ENCODE measurements at places on chromosomes 5 and 9.

DNA sequence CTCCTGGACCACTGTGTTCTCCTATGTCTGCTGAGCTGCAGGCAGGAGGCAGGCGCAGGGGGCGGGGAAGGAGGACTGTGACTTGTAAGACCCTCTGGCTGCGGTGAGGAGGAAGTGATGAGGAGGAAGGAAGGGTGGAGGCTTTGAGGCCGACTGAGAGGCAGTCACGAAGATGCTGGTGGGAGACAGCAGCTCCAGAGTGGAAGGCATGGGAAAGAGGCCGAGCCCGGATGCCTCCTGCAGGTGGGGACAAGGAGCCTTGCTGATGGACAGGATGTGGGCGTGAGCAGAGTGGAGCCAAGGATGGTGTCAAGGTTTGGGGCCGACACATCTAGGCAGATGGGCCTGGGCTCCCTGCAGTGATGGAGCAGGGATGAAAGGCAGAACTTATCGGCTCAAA lies 74.3 kb upstream of the ICE1 start:
- no peak for DNase-seq

DNA sequence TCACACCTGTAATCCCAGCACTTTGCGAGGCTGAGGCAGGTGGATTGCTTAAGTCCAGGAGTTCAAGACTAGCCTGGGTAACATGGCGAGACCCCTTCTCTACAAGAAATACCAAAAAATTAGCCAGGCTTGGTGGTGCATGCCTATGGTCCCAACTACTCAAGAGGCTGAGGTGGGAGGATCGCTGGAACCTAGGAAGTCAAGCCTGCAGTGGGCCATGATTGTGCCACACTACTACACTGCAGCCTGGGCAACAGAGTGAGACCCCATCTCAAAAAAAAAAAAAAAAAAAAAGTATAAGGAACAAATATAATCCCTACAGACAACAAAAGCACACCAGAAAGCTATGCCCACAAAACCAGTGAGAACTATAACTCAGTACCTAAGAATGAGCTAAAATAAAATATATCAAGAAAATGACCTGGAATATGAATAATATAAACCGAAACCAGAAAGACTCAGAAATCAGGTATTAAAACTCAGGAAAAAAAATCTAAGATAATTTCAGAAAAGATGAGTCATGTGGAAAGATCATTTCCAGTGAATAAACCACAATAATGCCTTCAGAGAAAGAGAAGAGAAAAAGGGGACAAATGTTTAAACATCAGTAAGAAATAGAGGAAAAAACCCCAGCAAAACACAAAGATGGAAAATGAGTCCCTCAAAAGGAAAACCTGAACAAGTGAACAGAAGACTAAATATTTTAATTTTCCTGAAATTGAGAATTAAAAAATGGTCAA lies 57.4 kb downstream of the GOLPH3 start:
- DNase-seq, result no peak

DNA sequence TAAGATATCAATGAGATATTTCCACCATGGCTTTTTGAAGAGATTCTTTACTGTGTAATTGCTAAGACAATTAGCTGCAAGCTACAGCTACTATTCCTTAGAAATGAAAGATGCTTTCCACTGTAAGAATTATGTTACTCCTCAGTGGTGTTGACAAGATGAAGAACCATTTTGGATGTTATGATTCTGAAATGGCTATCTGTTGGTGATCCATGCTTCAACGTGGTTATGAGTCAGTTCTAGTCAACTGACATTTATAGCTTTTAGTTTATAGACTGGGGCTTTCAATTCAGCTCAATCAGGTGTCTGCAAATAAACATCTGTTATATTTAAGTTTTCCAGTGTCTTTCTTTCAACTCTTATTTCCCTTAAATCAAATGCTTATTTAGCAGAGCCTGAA lies 93.7 kb downstream of the SGCD start:
- DNase-seq, result no peak

- DNase-seq, result no peak
Measured at GRCh38 chr5:115551415-115551814, 6.8 kb upstream of the FEM1C start.

GRCh38 chr9:37329576-37329975 lies 92.9 kb upstream of the GRHPR start:
- DNase-seq, result no peak

- no peak for DNase-seq
Measured at GRCh38 chr9:88776717-88777497, 214.4 kb upstream of the S1PR3 start.

DNA sequence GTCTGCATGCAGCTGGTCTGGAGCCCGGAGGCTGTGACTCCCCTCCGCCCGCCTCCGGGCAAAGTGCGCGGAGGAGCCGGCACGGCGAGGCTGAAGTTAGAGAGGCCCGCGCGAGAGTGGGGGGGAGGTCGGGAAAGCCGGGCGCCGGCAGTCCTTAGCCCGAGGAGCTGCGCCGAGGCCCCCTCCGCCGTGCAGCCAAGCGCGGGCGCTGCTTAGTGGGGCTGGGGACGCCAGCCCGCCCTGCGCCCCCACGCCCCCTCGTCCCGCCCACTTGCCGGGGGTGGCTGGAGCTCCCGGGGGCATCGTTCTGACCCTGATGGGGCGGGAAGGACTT lies 403 bp downstream of the NINJ1 start:
- DNase-seq, result peak; percentile 55

- no peak for DNase-seq
Measured at GRCh38 chr9:125425170-125425897, 163.7 kb downstream of the GAPVD1 start.

DNA sequence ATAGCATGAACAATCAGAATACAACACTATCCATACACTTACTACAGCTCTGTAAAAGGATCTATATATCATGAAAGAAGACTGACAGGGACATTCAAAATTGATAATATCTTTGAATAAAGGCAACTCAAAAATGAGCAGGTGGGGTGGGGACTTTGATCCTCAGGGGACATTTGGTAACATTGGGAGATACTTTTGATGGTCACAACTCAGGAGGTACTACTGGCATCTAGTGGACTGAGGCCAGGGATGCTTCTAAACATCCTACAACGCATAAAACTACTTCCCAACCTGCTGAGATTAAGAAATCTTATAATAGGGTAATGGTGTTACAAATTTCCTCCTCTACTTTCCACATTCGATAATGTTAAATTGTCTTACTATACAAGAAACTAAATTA lies 243.9 kb downstream of the ARL15 start:
- no peak for DNase-seq

DNA sequence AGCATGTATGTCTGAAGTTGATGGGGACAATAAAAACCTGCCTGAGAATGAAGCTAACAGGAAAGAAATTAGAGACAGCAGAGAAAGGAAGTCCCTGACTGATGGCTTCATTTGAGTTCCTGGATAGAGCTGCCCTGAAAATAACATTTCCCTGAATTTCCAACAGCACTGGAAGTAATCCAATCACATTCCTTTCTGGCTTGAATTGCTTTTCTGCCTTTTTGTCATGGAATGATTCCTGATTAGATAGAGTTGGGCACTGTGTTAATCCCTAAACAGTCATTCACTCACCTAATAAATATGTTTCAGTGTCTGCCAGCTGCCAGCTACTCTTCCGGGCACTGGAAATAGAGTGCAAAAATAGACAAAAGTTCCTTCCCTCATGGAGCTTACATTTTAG lies 30.0 kb upstream of the SH3RF2 start:
- no peak for DNase-seq

DNA sequence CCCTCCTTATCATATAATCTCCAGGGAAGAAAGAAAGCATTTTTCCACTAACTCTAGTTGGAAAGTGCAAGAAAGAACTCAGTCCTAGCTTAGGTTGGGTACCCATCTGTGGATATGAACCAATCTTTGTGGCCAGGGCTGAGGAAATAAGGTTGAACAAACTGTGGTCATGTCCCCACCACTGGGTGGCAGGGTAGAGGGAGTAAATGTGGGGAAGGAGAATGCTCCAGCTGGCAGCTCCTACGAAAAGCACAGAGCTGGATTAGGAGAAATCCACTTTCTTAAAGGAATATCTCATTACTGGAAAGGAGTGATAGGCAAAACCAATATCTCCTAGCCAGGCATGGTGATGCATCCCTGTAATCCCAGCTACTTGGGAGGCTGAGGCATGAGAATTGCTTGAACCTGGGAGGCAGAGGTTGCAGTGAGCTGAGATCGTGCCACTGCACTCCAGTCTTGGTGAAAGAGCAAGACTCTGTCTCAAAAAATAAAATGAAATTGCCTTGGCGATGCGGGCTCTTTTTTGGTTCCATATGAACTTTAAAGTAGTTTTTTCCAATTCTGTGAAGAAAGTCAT lies 175.1 kb downstream of the CCDC192 start:
- DNase-seq, result no peak

DNA sequence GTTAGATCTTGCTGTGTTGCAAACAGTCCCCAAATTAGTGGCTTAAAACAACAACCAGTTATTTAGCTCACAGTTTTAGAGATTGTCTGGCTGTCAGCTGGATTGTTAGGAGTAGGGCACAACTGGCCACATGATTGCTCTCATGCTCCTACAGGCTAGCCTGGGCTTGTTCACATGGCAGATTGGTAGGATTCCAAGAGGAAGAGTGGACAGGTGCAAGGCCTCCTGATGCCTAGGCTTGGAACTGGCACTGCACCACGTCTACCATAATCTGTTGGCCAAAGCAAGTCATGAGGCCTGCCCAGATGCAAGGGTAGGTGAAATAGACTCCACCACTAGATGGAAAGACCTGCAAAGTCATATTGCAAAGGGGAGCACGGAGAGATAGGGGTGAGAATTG lies 76.4 kb downstream of the ACER2 start:
- DNase-seq, result no peak

- peak; percentile 44 for DNase-seq
Measured at GRCh38 chr5:36692791-36693763, 86.7 kb downstream of the SLC1A3 start.

- no peak for DNase-seq
Measured at GRCh38 chr5:145543968-145544367, 291.2 kb downstream of the PRELID2 start.

- DNase-seq, result no peak
Measured at GRCh38 chr9:88659126-88659525, 124.1 kb downstream of the NXNL2 start.

Data from D721Med (cell line).